ENCODE measurements at places on chromosomes 4 and X. TPM values are rescaled to one million over a fixed set of nuclear protein-coding genes. Genes with fewer than 3 reads are reported as not detected.

FGF13 gene
- under 0.01 TPM for total RNA-seq

SOD3 gene
- total RNA-seq, result 156 TPM

SPANXN4 gene
- total RNA-seq, result not detected

C4orf50 gene
- under 0.01 TPM for total RNA-seq

NOX1 gene
- total RNA-seq, result not detected

IL15 gene
- 3.3 TPM for total RNA-seq

ADGRG4 gene
- not detected for total RNA-seq

MGAT4D gene
- total RNA-seq, result not detected

DBET gene
- total RNA-seq, result not detected

MAGEC2 gene
- total RNA-seq, result 0.28 TPM

ZNF595 gene
- 8.4 TPM for total RNA-seq

YY2 gene
- 1.2 TPM for total RNA-seq

SPIN2A gene
- 0.38 TPM for total RNA-seq

CFAP47 gene
- total RNA-seq, result under 0.01 TPM

HHIP gene
- total RNA-seq, result 69.6 TPM

NAAA gene
- 28.5 TPM for total RNA-seq

F11 gene
- total RNA-seq, result not detected

DCAF12L1 gene
- not detected for total RNA-seq

IBSP gene
- 0.19 TPM for total RNA-seq

FHDC1 gene
- total RNA-seq, result under 0.01 TPM

ADH1A gene
- total RNA-seq, result not detected

S100P gene
- not detected for total RNA-seq

All from regular cardiac myocyte (primary cell).